Caco-2 (cell line): ENCODE measurements at places on chromosomes 12 and 14. TPM values are rescaled to one million over a fixed set of nuclear protein-coding genes. Genes with fewer than 3 reads are reported as not detected.

DNA sequence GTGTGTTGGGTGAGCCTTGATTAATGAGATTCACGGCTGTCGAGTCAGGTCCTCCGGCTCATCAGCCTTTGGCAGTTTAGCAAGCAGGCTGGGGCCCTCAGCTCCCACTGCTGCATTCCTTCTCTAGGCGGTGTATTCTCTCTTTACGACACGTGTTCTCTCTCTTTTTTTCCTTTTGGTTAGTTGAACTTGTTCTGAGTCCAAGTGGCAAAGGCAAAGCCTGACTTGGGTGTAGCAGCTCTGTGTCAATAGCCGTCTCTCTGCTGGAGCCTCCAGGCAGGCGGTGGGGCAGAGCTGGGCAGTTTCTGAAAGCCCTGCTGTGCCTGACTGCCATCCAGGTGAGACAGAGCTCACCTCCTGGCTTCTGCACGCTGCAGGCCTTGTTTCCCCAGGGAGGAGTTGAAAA is 46.6 kb downstream of the SUSD6 start:
- no peaks in the 10 kb centered on the region for H3K27me3 ChIP-seq
- H3K36me3 ChIP-seq: no peaks in the 10 kb centered on the region
- H3K4me1 ChIP-seq: peaks cover 66% of the 10 kb centered on the region
- peak overlapping the region; percentile 8; the same call in 1 of the 2 replicates for H3K4me3 ChIP-seq
- peak; percentile 74 for DNase-seq

DNA sequence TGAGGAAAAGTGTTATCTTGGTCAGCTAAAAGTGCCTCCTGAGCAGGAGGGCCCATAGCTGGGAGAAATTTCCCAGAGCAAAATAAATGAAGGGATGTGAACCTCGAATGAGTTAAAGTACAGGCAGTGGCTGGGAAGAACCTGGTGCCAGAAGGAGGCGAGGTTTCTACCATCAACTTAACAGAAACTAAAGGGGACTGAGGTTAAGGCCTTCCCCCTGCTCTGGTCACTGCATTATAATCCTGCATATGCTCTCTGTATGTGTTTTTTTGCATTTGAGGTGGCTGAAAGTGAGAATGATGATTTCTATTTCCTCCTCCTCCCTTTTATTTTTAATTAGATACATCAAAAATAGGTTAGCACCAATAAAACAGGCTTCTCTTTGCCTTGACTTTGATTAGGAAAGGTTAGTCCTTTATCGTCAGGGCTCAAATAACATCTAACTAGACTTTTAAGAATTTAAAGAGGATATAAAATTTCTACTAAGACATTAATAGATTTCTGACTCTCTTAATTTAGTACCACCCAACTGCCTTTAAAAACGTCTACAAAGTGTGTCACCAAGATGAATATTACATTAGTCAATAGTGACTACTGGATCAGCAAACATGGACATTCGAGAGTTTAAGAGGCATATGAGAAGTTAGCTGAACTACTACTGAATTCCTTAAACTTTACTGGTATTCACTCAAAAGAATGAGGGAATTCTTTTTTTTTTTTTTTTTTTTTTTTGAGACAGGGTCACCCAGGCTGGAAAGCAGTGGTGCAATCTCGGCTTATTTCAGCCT is 49.2 kb downstream of the GALNT4 start:
- H3K36me3 ChIP-seq: no peaks in the 10 kb centered on the region
- H3K4me3 ChIP-seq: no peak overlapping the region
- H3K27me3 ChIP-seq: no peaks in the 10 kb centered on the region
- H3K4me1 ChIP-seq: no peaks in the 10 kb centered on the region

- H3K4me3 ChIP-seq: no peak overlapping the region
- DNase-seq: no peak
- H3K36me3 ChIP-seq: no peaks in the 10 kb centered on the region
- peaks cover 21% of the 10 kb centered on the region for H3K4me1 ChIP-seq
- no peak overlapping the region for H3K27ac ChIP-seq
Measured at GRCh38 chr14:61528591-61529021, 166.7 kb upstream of the HIF1A start.

DNA sequence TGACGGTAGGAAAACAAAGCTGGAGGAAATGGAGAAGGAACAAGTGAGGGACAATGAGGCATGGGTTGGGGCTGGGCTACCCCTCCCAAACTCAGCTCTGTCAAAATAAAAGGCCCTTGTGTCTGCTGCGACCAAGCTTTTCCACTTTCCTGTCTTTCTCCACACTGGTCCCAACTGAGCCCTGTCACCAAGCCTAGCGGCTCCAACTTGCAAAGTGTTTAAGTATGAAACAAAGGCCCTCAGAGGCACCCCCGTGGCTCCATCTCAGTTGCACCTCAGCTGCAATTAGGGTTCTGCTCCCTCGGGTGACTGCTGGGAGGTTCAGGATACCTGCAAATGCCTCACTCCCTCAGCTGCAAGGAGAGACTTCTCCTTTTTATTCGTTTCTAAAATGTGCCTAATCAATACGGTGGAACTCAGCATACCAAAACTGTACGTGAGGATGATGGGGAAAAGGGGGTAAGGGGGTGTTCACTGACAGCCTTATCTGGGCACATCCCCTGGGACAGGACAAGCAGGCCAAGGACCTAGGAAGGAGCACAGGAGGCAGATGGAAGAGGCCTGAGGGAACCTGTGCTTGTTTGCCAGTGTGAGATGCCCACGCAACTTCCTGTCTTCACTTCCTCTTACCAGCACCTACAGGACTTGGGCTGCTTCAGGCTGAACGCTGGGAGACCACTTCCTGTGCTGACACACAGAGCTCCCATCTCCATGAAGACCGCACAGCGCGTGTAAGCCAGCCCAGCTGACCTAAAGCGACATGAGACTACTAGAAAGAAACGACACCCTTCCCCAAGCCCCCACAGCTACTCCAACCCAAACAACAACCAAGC is 8.9 kb downstream of the VAMP1 start:
- H3K4me1 ChIP-seq: no peaks in the 10 kb centered on the region
- H3K27ac ChIP-seq: no peak overlapping the region
- peaks cover 3% of the 10 kb centered on the region; the same call in 1 of the 2 replicates for H3K36me3 ChIP-seq
- DNase-seq: peak; percentile 30
- H3K27me3 ChIP-seq: no peaks in the 10 kb centered on the region

DNA sequence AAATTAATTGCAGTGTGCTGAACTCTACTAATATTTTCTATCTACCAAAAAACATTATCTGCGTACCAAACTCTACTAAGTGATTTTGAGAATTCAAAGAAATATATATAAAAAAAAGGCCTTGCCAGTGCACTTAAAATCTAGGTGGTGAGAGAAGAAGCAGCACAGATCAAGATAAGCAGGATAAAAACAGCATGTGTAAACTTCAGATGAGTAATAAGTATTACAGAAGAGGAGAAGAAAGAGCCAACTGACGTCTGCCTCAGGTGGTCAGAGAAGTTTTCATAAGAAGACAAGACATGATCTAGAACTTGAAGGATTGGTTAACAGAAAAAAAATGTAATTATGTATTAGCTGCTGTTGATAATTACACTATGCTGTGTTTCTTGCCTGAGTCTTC is 166.4 kb downstream of the DUSP6 start:
- no peak overlapping the region for H3K27ac ChIP-seq
- no peaks in the 10 kb centered on the region for H3K27me3 ChIP-seq
- DNase-seq: no peak
- H3K36me3 ChIP-seq: no peaks in the 10 kb centered on the region
- no peaks in the 10 kb centered on the region for H3K4me1 ChIP-seq

DNA sequence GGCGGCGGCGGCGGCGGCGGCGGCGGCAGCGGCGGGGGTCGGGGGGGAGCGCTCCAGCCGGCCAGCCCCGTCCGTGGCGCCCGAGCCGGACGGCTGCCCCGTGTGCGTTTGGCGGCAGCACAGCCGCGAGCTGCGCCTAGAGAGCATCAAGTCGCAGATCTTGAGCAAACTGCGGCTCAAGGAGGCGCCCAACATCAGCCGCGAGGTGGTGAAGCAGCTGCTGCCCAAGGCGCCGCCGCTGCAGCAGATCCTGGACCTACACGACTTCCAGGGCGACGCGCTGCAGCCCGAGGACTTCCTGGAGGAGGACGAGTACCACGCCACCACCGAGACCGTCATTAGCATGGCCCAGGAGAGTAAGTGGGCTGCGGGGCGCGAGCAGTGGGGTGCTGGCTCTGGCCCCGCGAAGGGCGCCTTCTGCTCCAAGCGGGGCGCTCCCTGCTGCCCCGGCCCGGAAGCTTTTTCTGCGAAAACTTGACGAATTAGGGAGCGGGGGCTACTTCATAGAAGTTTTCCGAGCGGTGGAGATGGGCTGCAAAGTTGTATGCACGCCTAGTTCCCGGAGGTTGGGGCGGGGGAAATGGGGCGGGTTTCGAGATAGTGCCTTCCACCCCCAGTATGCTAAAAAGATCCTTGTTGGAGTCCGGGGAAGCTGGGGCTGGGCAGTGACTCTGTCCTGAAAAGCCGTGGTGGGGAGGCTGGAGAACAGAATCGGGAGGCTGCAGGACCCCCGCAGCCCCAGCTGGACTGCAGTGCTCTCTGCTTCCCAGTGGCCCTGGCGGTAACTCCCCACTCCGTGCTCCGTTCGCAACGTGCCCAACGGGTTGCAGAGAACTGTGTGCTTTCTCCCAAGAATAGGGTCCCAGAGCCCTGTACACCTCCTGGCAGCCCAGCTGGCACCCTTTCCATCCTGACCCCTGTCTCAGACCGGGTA is 751 bp downstream of the GDF11 start:
- no peaks in the 10 kb centered on the region for H3K27me3 ChIP-seq
- no peaks in the 10 kb centered on the region for H3K36me3 ChIP-seq
- DNase-seq: peak; percentile 68

TAPBPL gene
- total RNA-seq: 9.1 and 9.7 TPM in 2 replicates

PRR4 gene
- total RNA-seq: 6.8 and 8.4 TPM in 2 replicates
